ENCODE measurements at places on chromosomes 1 and 21. TPM values are rescaled to one million over a fixed set of nuclear protein-coding genes. Genes with fewer than 3 reads are reported as not detected.

DNA sequence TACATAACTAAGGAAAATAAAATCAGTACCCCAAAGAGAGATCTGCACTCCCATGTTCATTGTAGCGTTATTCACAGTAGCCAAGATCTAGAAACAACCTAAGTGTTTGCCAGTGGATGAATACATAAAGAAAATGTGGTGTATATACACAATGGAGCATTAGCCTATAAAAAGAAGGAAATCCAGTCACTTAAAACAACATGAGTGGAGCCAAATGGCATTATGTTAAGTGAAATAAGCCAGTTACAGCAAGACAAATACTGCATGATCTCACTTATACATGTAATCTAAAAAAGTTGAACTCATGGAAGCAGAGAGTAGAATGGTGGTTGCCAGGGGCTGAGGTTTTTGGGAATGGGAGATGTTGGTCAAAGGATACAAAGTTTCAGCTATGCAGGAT, 508.3 kb upstream of the B3GALT2 start:
- no peak for DNase-seq

DNA sequence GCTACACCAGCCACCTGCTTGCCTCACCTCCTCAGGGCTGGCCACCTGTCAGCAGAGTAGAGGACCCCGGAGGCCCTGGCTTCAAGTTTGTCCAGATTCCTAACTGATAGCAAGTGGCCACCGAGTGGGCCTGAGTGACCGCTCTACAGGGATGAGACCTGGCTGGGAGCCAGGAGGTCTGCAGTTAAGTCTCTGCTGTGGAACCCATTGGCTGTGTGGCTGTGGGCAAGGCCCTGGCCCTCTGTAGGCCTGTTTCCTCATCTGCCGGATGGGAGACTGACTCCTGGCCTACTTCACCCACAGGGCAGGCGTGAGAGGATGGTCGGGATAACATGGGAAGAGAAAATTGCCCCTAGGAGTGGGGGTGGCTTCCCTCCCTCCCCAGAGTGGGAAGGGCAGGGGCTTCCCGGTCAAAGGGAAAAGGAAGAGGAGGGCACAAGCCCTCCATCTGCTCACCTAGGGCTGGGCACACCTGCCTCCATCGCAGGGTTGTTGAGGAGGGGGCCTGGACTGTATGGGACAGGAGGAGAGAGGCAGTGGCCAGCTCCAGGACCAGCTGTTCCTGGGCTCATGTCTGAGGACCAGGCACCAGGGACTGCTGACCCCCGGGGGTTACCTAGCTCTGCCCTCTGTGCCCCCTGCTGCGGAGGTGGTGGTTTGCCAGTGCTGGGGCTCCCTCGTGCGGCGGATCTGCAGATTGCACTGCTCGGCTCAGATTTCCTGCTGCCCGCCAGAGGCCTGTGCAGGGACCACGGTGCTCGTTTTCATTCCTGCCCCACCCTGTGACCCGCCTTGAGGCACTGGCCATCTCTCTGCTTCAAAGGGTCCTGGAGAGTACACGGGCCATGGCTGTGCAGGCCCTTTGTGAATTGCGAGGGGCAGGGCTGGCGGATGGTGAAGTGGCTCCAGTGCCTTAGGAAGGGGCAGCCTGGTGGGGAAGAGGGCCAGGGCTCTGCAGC, 9.1 kb upstream of the MTFR1L start:
- DNase-seq: no peak

- DNase-seq: no peak
Measured at GRCh38 chr1:38127428-38127827, 80.8 kb upstream of the POU3F1 start.

DNA sequence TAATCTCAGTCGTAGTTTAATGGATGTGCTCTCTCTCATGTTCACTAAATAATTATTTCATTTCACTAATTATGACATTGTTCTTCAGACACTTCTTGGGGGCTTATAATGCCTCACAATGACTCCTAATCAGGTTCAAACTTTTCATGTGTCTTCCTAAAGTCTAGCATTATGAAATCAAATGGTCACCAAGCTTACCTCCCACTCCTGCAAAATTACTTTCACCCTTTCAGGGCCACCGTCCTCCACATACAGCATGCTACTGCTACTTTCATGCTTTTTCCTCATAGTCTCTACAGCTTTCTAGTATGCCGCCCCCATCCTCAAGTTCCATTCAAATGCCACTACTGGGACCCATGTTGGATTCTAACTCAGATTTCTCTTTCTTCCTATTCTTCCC, 59.8 kb upstream of the C1orf53 start:
- DNase-seq: no peak

DNA sequence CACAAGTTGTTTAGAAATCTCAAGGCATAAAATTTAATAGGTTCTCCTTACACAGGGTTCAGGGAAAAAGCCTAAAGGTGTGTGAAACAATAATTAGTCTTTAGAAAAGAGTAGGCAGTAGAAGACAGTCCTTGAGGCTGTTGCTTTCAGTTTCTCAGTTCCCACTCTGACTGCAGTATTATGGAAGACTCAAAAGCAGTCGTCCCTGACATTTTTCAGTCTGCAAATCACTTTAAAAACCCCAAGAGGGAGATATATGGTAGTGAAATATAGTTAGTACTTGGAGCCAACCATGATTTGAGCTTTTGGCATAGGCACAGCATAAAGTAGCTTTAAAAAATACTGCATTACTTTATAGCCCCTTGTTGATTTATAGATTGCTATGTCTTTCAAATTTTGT, 299.7 kb downstream of the OLFM3 start:
- no peak for DNase-seq

DNA sequence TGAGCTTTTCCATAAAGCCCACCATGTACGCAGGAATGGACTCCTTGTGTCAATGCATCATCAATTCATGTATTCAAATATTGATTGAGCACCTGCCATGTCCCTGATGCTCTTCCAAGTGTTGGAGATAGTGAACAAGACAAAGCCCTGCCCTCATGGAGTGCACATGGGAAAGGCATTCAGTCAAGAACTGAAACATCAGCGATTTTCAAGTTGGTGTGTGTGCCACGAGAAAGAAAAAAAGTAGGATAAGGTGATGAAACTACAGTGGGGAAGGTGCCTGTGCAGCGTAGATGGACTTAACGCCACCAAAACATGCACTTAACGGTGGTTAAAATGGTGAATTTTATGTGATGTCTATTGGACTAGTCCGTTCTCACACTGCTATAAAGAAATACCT, 432.7 kb upstream of the VAMP3 start:
- DNase-seq: no peak

DNA sequence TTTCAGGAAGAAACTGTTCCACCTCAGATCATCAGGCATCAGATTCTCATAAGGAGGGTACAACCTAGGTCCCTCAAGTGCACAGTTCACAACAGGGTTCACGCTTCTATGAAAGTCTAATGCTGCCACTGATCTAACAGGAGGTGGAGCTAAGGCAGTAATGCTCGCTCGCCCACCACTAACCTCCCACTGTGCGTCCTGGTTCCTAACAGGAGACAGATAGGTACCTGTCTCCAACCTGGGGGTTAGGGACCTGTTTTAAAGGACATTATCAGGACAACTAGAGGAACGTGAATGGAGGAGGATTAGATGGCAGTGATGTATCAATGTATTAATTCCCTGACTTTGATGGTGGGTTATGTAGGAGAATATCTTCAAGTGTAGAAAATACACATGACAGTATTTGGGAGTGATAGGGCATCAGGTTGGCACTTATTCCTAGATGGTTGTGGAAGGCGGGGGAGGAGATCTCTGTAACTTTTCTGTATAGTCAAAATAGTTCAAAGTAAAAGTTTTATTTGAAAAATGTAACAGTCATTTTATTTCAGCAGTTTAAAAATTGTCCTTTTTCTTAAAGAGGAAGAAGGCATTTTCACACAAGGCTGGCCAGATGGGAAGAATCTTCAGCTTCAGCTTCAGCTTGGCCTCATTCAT, 43.9 kb downstream of the DEGS1 start:
- DNase-seq: no peak

DNA sequence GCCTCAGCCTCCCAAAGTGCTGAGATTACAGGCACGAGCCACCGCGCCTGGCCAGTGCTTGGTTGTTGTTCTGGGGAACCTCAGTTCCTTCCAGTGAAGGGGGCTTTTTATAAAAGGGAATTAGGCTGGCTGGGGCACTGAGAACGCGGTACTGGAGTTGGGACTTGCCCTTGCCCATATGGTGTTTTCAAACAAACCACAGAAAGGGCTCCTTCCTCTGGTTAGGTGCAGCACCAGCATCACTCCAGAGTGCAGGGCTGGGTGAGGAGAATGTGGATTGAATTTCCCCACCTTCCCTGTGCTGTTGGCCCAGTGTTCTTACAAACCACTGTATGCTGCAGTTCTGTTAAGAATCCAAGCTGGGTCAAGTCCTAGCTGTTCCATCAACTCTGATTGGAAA, 5.3 kb downstream of the MAN1C1 start:
- DNase-seq: no peak

DNA sequence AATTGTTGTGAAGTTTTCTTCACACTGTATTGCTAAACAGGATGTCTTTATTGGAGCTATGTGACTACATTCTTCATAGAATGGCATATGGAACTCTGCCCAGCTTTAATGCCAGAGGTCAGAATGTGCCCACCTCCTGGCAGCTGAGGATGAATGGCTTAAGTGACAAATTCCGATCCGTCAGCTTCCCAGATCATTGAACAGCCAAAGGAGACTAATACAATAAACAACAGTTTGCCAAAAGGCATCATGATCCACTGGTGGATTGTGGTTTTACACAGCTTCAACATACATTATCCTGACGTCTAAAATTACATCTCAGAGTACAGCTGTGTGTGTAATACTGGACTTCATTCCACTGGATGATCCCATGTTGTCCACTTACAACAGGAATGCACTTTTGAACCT, 68.7 kb upstream of the C1orf105 start:
- no peak for DNase-seq

GRCh38 chr1:198205016-198205684, 48.4 kb downstream of the NEK7 start:
- no peak for DNase-seq

GRCh38 chr1:112387807-112388206, 8.2 kb upstream of the CTTNBP2NL start:
- no peak for DNase-seq

GRCh38 chr1:164865385-164865784, 306.4 kb downstream of the PBX1 start:
- no peak for DNase-seq

DNA sequence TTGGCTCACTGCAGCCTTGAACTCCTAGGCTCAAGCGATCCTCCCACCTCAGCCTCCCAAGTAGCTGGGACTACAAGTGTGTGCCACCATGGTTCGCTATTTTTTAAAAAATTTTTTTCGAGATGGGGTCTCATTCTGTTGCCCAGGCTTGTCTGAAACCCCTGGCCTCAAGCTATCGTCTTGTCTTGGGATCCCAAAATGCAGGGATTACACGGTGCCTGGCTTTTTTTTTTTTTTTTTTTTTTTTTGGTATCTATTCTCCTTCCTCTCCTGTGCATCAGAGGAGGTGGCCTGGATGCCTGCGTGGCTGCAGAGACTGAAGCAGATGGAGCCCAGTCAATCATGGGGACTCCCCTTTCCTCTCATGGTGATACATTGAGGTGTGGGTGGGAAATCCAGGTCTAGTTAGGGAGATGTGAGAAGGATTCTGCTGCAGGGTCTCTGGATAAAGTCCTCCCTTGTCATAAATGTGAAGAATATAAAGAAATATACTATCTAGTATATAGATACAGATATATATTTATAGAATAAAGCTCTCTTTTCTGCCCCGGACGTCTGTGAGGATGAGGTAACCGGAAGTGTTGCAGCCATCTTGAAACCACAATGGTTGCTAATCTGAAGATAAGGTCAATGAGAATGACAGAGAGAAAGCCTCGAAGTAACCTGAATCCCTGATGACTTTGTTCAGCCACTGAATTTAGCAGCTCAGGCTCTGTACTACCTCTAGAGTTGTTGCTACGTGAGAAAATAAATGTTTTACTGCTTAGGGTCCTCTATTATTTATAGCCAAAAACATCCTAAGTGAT, 19.5 kb upstream of the RGSL1 start:
- DNase-seq: no peak

DNA sequence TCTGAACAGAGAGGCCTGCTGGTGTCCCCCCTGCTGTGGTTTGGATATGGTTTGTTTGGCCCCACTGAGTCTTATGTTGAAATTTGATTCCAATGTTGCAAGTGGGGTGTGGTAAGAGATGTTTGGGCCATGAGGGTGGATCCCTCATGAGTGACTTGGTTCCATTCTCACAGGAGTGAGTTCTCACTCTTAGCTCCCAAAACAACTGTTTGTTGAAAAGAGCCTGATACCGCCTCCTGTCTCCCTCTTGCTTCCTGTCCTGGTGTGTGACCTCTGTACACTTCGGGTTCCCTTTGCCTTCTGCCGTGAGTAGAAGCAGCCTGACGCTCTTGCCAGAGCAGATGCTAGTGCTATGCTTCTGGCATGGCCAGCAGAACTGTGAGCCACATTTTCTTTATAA, 60.5 kb downstream of the C21orf91 start:
- no peak for DNase-seq

- DNase-seq: peak; percentile 73
Measured at GRCh38 chr1:26468911-26469310, 3.3 kb upstream of the HMGN2 start.

Gene SLC2A5
- 34.5 TPM for total RNA-seq

Gene TRMT13
- total RNA-seq: 10.9 TPM

Gene LCE1C
- total RNA-seq: not detected

Gene TACSTD2
- total RNA-seq: 0.32 TPM

Gene FUBP1
- 97.8 TPM for total RNA-seq

Gene CELF3
- total RNA-seq: 2.3 TPM

Gene FMOD
- 33.3 TPM for total RNA-seq

Gene GPATCH4
- total RNA-seq: 17.4 TPM
